Activated T-cell treated with anti-CD3 and anti-CD28 coated beads, Interleukin-2, amount 50 U/mL, for 72 hours (primary cell): ENCODE measurements at places on chromosomes 7 and 10.

GRCh38 chr7:37119296-37119860 is 329.3 kb downstream of the ELMO1 start:
- no peak for DNase-seq

- DNase-seq, result peak; percentile 10
These were observed 41.7 kb upstream of the LOXL4 start for GRCh38 chr10:98309366-98310355.

- no peak for DNase-seq
These were observed 186.7 kb upstream of the HGF start for GRCh38 chr7:81956520-81956919.

DNA sequence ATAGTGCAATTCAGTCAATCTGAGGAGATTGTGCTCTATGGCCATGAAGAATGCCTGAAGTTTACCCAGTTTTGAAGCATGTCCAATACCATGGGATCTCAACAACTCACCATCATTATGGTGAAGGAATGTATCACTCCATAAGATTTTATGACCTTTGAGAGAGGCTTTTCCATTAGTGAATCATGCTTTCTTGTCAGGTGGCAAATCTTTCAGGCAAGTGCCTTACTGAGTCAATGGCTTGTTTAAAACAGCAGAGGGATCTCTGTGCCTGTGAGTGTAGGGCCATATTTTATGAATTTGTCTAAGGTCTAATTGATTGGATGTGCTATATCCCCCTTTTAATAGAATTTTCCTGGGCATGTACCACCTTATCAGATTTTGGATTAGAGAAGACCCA is 131.5 kb downstream of the CCDC7 start:
- no peak for DNase-seq

GRCh38 chr7:117138981-117139380 is 183.9 kb downstream of the WNT2 start:
- DNase-seq, result no peak

- DNase-seq, result no peak
These were observed 138.9 kb upstream of the KCNMA1 start for GRCh38 chr10:77776487-77776886.

DNA sequence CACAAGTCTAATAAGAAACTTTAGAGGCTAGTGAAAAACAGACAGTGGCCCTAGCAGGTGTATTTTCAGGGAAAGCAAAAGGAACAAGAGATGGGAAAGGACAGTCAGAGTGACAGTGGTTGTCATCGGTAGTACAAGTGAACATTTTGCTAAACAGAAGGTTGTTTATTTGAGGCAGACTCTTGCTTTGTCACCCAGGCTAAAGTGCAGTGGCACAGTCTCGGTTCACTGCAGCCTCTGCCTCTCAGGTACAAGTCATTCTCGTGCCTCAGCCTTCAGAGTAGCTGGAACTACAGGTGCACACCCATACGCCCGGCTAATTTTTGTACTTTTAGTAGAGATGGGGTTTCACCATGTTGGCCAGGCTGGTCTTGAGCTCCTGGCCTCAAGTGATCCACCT is 195.8 kb downstream of the RELN start:
- DNase-seq, result no peak

GRCh38 chr7:141356161-141356560 is 195.0 kb upstream of the AGK start:
- no peak for DNase-seq

GRCh38 chr7:139648391-139648861 is 124.9 kb downstream of the CLEC2L start:
- no peak for DNase-seq

DNA sequence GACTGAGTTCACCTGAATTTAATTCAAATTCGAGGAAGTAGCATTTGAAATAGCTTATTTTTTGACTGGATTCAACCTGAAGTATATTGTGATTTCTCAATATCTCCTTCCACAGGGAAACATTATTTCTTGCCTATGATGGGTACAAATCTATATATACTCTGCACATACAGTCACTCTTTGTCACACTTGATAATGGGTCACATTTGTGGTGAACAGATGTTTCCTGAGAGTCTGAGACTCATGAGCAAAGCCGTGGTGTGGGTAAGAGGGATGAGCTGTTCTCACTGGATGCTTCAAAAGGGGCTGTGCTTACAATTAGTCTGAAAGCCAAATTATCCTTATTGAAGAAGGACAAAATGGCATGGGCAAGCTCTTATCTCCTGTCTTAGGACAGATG is 18.0 kb upstream of the TBXAS1 start:
- DNase-seq, result peak; percentile 12

DNA sequence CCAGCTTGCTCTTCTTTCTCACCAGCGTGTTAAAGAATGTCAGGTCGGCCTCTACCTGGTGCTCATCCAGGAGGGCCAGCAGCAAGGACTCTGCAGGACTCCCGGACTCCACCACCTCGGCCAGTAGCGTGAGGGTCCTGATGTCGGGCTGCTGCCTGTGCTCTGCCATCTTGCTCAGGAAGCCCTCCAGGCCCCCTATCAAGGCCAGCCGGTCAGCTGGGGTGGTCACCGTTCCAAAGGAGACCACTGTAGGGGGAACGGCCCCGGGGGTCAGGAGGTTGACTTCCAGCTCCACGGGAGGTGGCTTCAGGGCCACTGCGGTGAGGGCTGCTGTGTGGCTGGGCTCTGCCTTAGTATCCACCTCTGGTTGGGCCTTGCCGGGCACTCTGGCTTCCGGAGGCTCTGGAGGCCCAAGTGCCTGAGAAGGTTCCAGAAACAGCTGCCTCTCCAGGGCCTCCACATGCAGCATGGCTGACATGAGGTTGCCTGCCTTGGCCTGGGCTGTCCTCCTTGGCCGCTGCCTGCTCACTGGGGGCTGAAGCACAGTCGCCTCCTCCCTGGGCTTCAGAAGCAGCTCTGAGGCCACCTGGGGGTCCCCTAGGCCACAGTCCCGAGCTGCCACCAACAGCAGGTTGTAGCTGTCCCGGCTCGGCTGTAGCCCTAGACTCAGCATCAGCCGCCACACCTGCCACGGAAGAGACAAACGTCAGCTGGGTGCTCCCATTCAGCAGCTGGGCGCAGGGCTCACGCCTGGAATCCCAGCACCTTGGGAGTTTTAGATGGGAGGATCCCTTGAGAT is 13.5 kb downstream of the PTCD1 start:
- no peak for DNase-seq

GRCh38 chr10:131943021-131943814 is 38.5 kb downstream of the BNIP3 start:
- DNase-seq, result peak; percentile 17

- no peak for DNase-seq
These were observed 2.3 kb downstream of the MINPP1 start for GRCh38 chr10:87506956-87507355.

- DNase-seq, result no peak
These were observed 406.1 kb downstream of the PARD3 start for GRCh38 chr10:34408956-34409355.

- no peak for DNase-seq
These were observed 3.7 kb upstream of the C10orf71 start for GRCh38 chr10:49295297-49295696.

DNA sequence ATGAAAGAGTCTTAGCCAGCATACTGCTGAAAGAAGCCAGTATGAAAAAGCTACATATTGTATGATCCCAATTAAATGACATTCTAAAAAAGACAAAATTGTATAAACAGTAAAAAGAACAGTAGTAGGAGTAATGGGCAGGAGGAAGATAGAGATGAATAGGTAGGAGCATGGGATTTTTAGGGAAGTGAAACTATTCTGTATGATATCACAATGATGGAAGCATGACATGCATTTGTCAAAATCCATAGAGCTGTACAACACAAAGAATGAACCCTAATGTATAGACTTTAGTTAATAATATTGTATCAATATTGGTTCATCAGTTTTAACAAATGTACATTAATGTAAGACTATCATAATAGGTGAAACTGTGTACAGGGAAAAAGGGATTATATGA is 147.9 kb downstream of the IMMP2L start:
- DNase-seq, result no peak

DNA sequence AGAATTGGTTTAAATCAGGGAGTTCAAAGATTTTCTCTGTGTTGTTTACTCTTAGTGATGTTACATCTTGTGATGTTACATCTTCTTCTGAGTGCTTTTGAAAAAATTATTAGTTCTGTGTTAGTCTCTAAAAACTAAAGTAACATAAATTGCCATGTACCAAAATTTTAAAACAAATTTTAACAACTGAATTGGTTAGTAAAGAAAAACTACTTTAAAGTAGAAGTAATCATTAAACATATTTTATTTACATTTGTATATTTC is 5.2 kb upstream of the IGF2BP3 start:
- DNase-seq, result no peak

GRCh38 chr7:80974396-80975358 is 55.8 kb upstream of the SEMA3C start:
- no peak for DNase-seq

DNA sequence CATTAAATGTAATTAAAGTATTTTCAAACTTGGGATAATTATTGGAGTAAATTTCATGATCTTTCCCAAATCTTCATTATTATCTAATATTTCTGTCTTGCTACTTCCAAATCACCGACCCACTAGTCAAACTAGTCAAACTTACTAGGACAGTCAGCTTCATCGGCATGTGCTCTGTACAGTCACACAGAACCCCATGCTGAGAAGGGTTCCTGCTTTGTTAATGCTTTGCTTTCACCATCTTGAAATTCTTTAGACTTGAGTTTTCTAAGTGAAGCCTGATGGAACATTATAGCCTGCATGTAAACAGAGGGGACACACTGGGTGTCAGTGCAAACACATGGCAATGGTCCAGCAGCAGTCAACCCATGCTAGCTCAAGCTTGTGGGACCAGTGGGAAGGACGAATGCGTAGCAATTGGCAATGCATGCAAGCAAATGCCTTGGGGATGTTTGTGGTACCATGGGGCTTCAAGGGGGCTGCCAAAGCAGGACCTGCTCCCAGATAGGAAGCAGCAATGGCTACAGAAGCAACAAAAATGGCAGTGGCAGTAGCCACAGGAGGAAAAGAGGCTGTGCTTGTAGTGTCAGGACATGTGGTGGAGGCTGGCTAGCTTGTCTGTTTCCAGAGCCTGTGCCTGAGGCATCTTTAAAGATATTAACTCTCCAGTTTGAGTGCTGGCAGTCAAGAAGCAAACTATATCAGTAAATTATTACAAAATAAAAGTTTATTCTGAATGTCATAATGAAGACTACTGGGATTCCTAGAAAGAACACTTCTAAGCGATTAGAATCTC is 441.1 kb upstream of the SEMA3D start:
- DNase-seq, result no peak

- no peak for DNase-seq
These were observed 252.7 kb downstream of the PRPF18 start for GRCh38 chr10:13839430-13839990.

DNA sequence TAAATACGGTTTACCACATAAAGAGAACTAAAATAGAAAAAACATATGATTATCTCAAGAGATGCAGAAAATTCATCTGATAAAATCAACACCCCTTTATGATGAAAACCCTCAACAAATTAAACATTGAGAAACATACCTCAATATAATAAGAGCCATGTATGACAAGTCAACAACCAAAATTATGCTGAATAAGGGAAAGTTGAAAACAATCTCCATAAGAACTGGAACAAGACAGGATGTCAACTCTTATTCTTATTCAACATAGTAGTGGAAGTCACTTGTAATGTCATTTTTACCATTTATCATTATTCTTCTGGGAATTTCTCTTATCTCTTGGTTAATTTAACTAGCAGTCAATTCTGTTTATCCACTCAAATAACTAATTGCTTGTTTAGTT is 79.0 kb downstream of the PCDH15 start:
- DNase-seq, result no peak

- no peak for DNase-seq
These were observed 215.5 kb downstream of the LRMDA start for GRCh38 chr10:75646916-75647315.
